Fibroblast of skin of back (primary cell): ENCODE measurements at places on chromosomes 3 and 15.

- no peak for DNase-seq
Measured at GRCh38 chr3:23537101-23537551, 268.6 kb upstream of the UBE2E1 start.

DNA sequence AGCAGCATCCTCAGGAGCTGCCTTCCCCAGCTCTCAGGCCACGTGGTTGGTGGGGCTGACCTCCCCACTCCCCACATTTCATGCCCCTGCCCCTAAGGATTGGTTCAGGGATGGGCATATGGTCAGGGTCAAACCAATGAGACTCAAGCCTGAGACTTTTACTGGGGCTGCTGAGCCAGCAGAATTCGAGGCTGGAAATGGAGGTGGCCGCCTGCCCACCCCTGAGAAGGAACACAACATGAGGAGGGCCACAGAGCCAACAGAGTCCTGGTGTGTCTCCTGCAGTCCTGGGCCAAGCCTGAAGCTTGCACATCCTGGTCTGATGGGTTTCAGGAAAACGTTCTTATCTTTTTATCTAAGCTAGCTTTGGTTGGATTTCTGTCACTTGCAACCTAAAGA lies 5.9 kb downstream of the EHD4 start:
- DNase-seq = no peak

DNA sequence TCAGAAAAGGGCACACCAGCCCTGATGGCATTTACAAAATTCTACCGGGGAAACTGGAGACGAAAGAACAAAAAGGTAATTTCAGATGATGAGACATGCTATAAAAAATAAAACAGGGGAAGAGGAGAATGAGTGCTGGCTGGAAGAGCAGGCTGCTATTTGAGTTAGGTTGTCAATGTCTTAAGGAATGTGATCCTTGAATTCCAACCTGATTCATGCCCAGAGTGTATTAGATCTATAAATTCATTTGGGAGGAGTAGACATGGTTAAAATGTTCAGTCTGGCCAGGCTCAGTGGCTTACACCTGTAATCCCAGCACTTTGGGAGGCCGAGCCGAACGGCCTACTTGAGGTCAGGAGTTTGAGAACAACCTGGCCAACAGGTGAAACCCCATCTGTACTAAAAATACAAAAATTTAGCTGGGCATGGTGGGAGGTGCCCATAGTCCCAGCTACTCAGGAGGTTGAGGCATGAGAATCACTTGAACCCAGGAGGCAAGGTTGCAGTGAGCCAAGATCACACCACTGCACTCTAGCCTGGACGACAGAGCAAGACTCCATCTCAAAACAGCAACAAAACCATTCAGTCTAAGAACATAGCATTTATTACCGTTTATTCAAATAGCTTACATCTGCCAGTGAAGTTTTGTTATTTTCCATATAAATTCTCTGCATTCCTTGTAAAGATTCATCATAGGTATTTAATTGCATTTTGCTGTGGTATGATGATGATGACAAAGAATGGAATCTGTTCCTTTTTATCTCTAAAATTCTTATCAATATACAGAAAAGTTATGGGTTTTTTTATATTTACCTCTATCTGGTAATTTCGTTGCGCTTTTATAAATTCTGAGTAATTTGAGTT lies 126.7 kb upstream of the NR2E3 start:
- peak; percentile 63 for DNase-seq

DNA sequence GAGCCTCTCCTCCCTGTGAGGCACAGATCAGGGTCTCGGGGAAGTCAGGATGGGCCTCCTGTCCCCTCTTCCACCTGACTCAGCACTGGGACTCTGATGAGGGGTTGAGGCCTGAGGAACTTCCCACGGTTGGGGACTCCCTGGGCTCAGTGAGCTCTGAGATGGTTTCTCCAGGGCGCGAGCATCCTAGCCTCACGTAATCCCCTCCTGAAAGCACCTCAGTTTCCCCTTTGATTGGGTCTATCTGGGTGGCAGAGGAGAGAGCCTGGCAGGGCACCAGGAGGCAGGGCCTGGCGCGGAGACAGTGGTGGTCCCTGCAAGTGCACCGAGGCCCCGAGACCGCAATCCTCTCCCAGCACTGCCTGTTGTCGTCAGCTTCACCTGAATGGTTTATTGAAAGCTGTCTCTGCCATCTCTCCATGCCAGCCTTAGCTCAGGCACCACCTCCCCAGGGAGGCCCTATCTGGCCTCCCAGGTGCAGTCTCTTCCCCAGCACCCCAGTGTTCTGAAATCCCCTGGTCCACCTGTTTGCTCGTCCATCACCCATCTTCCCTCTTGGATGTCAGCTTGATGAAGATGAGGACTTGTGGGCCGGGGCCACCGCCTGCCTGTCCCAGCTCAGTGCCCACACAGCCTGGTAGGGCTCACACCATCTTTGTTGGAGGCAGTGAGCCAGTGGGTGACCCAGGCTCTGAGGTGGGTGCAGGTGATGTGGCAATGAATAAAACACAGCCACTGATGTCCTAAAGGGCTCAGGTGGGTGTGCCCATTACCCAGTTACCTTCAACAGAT lies 52.2 kb upstream of the PCSK6 start:
- no peak for DNase-seq

DNA sequence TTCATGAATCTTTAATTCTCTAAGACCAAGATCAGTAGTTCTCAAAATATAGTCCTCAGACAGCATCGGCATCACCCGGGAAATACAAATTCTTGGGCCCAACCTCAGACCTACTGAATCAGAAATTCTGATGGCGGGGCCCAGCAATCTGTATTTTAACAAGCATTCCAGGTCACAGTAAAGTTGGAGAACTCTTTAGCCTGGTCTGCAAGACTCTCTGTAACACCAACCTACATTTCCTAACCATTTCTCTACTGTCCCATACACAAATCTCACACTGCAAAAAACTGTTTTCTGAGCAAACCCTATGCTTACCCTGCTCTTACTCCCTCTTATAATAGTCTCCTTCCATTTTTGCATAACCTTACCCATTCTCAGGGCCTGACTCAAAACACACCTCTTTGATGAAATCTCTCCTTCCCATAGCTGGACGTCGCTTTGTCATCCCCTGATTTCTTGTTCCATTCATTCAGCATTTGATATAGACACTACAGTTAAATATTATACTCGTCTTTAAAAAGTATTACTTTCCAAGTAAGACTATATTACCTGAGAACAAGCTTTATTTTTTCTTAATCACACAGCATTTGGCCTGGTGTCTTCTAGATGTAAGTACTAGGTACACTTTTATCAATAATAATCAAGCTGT lies 83.3 kb upstream of the MYO5C start:
- DNase-seq = no peak

DNA sequence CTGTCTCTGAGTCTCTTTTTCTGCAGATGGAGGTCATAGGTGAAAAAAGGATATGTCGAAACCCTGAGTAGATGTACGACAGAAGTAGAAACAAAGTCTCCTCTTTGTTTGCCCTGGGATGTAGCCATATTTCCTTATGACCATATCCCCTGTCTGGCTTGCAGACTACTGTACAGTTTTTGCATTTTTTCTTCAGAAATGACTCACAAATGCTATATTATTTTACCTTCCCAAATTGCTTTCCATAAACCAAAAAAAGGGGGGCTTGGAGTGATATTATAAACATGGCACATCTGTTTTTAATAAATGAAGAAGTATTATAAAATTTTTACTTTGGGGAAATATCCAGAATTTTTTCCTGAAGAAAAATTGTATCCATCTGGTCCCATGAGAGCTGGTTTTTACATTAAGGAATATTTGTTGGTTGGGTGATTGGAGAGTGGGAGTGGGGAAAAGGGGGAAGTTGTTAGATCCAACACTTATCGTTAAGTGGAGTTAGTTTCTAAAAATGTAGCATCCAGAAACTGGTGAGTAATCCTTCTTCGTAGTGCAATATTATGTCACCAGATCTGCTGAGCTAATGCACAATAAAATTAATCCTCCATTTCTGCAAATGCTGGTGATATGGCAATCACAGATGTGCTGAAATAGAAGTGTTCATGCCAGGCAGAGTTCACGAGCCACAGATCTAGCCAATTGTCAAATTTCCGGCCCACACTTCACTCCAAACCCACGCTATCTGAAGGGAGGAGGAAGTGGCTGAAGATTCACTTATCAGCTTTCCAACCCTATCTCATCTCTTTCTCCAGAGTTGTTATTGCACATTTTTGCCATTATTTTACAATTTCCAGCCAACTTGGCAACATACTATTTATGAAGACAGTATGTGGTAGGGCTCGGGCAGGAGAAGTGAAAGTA lies 313.6 kb upstream of the ATP11B start:
- peak; percentile 91 for DNase-seq

GRCh38 chr15:88574655-88575054 lies 28.2 kb upstream of the DET1 start:
- DNase-seq = no peak

DNA sequence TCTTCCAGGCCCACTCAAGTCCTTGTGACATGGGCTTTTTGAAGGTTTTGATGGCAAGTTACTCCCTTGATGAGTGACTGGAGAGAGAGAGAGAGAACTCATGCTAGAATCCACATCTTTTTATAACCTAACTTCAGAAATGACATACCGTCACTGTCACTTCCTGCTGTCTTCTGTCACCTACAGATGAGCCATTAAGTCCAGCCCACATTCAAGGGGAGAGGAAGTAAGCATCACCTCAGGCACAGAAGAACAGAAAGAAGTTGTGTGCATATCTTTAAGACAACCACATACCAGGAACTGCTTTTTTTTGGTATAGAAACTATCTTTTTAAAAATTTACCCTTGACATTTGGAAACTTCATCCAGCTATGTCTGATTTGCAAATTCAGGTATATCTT lies 16.6 kb upstream of the TXNRD3 start:
- no peak for DNase-seq

GRCh38 chr3:171525437-171525836 lies 65.2 kb upstream of the TNIK start:
- DNase-seq = no peak

GRCh38 chr3:44184319-44184953 lies 57.2 kb upstream of the TOPAZ1 start:
- no peak for DNase-seq

GRCh38 chr3:45312836-45313493 lies 75.4 kb upstream of the LARS2 start:
- no peak for DNase-seq

- DNase-seq = no peak
Measured at GRCh38 chr3:181930105-181930504, 218.4 kb downstream of the SOX2 start.

- peak; percentile 16 for DNase-seq
Measured at GRCh38 chr3:44915702-44916438, 41.5 kb downstream of the TGM4 start.

DNA sequence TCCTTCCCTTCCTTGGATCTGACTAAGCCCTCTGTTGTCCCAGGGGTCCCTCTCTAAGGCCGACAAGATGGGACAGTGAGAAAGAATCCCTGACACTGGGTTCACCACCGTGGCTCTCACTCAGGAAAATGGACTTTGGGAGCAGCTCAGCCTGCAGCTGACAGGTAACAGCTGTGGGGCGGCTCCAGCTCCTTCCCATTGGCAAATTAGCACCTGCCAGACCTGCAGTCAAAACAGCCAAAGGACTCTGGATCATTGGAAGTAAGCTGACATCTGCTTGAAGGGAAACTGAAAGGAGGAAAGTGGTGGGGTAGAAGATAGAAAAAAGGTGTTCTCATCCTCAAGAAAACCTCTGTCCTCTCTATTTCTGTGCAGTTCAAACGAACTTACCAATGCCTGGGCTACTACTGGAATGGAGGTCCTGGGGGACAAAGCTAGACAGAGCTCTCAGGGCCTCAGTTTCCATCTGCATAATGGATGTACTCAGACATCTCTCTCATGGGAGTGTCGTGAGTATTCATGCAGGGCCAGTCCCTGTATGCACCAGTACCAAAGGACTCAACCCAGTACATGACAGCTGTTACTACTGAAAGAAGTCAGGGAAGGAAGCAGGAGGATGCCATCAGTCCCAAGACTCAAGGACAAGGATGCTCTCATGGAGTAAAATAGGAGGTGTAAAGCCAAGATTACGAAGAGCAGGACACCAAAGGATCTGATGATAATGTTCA lies 53.6 kb upstream of the DCLK3 start:
- DNase-seq = no peak

GRCh38 chr3:13201851-13202250 lies 128.6 kb upstream of the IQSEC1 start:
- no peak for DNase-seq

DNA sequence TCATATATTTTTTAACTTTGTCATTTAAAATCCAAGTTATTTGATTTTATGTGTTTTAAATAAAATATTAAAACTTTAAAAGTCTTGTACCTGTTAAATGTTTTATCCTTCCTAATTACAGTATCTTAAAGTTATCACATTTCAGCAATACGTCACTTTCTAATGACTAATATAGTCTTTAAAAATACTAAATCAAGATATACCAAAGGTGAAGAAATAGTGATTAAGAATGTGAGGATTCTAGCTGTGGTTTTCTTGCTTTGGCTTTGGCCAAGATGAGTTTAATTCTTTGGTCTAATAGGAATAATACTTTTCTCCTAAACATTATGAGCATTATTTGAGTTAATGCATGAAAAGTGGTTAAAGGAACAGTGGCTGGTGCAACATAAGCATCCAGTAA lies 13.9 kb downstream of the SETD5 start:
- no peak for DNase-seq

- DNase-seq = no peak
Measured at GRCh38 chr3:70086336-70086735, 86.8 kb downstream of the SAMMSON start.

DNA sequence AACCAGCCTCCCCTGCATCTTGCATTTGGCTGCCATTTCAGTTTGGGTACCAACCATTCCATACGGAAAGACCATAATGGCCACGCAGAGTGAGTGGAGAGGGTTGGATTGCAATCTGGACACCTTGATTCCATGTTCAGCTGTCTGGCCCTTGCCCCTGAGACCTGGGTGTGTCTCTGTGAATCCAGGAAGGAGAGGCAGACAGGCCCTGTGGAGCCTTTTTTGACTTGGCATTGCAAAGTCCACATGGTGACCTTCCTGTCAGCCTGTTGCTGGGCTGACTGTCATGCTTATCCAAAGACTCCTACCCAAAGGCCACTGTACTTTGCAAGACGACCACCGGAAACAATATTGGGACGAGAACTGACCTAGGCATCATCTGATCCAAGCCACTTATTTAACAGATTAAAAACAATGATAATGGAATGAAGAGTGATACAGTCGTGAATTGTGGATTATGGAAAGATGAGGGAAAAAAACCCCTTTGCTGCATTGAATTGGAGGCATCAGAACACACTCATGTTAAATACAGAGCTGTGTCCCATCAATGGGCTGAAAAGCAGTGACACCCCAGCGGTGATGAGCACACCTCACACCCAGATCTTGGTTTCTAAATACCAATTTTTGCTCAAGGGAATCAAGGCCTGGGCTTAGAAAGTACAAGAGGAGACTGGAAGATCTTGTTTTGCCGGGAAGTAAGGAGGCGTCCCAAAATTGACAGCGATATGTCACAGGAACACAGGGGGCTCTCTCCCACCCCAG lies 86.0 kb downstream of the LRRK1 start:
- DNase-seq = no peak

DNA sequence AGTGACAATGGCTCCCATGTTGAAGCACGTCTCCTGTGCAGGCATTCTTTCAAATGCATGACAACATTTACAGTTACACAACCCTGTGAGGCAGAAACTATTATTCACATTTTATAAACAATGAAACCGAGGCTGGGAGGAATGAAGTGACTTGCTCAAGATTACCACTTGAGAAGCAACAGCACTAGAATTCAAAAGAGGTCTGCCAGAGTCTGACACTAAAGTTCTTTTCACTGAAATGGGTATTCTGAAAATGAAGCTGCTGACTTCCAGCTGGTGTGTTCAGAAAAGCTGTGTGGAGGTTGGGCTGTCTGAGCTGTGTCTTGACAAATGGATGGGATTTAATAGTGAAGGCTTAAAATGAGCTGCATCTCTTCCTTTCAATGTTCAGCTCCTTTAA lies 104.4 kb downstream of the THSD4 start:
- peak; percentile 27 for DNase-seq

GRCh38 chr15:88152672-88153071 lies 103.9 kb downstream of the NTRK3 start:
- no peak for DNase-seq
